NCI-H1417 treated with DMSO at 0.1 percent for 48 hours (cell line): ENCODE measurements at places on chromosomes 13 and 19.

DNA sequence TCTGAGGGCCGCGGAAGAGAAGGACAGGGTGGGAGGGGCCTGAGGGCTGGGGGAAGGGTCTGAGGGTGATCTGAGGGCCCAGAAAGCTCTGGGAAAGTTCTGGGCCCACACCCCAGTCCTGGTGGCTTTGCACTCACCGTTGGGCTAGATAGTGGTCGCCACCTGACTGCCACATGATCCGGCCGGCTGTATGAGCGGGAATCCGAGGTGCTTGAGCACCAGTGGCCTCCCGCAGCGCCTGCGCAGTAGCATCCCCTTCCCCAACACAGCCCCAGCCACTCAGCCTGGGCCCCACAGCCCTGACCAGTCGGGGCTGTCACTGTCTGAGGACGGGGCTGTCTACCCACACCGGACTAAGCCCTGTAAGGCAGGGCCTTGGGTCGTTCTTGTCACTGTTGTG is 15.0 kb downstream of the PRODH2 start:
- DNase-seq, result no peak

- DNase-seq, result no peak
Measured at GRCh38 chr19:40147693-40148347, 43.4 kb upstream of the MAP3K10 start.

- DNase-seq, result no peak
Measured at GRCh38 chr19:31070146-31071065, 278.8 kb downstream of the TSHZ3 start.

DNA sequence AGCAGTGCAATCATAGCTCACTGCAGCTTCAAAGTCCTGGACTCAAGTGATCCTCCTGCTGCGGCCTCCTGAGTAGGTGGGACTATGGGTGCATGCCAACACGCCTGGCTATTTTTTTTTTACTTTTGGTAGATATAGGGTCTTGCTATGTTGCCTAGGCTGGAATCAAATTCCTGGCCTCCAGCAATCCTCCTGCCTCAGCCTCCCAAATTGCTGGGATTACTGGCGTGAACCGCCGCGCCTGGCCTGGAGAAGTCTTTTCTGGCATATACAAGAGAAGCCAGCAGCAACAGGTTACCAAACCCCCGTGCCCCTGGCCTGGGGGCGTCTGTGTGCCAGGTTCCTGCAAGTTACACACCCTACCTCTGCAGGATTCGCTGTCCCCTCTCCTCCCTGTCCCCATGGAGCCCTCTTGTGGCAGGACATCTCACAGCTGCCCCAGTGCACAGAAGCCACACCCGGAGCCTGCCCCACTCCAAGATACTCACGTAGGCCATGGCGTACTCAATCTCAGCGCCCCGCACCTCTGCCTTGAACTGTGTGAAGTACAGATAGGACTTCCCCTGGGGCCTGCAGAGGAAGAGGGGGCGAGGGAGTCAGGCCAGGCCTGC is 9.9 kb downstream of the MYDGF start:
- no peak for DNase-seq

DNA sequence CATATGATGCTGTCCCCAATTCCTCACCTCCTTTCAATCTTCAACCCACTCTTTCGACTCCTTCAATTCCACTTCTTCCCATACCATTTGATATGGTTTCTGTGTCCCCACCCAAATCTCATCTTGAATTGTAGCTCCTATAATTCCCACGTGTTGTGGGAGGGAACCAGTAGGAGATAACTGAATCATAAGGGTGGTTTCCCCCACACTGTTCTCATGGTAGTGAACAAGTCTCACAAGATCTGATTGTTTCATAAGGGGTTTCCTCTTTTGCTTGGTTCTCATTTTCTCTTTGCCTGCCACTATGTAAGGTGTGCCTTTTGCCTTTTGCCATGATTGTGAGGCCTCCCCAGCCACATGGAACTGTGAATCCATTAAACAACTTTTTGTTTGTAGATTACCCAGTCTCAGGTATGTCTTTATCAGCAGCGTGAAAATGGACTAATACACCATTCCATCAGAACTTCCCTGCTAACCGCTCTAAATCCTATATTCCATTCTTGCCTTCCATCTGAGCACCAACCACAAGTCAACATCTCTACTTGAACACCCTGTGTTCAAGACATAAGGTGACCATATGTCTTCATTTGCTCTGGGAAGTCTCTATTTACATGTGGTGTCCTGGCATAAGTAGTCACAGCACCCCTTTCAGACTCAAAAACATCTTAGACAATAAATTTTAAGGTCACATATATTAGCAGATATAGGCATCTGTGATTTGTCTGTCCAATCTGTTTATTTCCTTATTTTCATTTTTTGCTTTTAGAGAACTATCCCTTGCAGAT is 122.9 kb downstream of the TSHZ3 start:
- no peak for DNase-seq
